ENCODE measurements at places on chromosomes 4 and X. TPM values are rescaled to one million over a fixed set of nuclear protein-coding genes. Genes with fewer than 3 reads are reported as not detected.

The MAGEA11 gene
- not detected for total RNA-seq

The SAGE1 gene
- total RNA-seq = not detected

The CT45A1 gene
- total RNA-seq = not detected

The SULT1E1 gene
- not detected for total RNA-seq

DNA sequence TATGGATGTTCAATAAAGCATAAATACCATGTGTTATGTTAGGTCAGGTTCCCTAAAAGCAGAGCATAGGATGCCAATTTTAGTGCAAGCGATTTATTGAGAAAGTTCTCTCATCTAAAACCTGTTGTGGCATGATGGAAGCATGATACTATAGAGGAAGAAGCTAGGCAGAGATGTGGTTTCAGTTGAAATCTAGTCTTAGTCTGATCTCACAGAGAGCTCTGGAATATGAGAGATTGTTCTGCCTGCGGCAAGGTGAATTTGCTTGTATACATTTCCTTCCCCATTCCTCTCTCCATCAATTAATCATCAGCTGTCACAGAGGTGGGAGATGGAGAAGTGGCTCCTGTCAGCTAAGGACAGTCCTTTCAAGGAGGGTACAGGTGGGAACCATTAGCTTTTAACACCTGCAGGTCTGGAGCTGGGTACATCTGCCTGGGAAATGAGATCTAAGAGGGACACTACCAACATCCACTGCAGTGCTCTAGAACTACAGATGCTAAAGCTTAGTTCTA lies 252.4 kb downstream of the CFAP299 start:
- DNase-seq = no peak

GRCh38 chr4:36385951-36386571 lies 104.6 kb downstream of the DTHD1 start:
- peak; percentile 67 for DNase-seq

DNA sequence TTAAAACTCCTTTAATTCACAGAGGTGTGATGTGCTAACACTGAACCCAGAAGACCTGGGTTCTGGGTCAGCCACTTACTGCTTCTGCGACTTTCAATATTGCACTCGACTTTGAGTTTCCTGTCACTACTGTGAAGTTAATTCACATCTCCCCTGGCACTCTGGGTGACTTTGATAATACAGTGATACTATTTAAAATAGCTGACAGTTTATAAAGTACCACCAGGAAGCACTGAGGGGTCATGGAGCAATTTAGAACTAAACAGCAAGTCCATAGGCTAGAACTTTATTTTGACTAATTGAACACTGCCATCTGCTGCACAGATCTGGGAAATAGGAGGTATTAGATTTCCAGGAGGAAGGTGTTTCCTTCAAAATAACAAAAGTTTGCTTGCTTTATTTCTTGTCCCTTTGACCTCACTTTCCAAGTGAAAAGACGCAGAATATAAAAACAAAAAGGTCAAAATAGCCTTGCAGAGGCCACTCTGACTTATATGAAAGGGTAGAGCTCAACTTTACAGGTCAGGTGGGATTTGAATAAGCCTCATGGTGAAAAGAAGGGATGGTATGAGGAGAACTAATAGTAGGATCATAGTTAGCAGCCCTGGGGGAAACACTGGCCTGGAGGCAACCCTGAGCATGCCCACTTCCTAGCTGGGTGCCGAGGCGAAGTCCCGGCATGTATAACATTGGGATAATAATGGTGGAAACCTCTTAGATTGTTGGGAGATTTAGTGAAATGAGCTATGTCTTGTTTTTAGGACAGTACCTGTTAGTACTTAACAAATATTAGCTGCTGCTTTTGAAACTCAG lies 53.4 kb downstream of the ZNF518B start:
- DNase-seq = peak; percentile 70

GRCh38 chr4:39846705-39847104 lies 131.0 kb downstream of the PDS5A start:
- DNase-seq = no peak

DNA sequence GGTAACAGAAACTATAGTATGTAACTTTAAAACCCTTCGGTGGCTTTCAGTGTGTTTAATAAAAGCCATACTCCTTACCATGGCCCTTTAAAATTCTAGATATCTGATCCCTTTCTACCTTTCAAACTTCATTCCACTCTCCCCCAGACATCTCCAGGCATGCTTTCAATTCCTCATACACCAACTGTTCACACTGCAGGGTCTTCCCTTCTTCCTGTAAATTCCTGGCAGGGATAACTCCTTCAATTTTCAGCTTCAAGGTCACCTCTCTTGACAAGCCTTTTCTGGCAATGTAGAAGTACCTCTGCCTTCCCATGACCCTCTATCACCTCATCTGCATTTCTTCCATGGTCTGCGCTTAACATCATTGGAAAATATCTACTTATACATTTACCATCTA lies 60.8 kb downstream of the WDFY3 start:
- no peak for DNase-seq

DNA sequence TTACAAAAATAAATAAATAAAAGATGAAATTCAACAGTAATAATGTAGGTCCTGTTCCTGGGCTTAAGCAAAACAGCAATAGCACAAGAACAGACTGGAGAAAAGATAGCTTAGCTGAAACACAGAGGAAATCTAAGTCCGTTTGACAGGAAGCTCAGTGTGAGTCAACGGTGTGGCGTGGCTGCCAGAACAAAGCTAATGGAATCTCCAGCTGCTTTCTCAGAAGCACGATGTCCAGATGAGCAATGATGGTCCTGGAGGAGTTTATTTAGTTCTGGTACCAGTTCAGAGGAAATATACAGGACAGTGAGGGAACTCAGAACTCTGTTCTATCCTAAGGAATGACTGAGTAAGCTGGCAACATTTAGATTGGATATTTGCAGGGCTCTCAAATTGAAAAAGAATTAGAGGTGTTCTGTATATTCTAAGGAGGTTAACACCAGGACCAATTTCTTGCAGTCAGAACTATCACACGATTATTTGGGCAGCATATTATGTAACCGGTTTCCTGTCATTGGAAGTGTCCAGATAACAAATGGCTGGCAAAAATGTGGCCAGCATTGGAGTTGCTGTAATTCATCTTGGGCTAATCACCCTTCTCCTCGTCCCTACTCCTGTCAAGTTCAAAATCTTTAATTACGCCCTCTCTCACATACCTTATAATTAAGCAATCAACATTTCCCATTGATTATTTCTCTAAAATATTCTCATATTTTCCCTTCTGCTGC lies 12.7 kb downstream of the GAB3 start:
- DNase-seq = no peak

All from stomach (tissue), 19 donors.